ENCODE measurements at places on chromosomes 12 and 14.

DNA sequence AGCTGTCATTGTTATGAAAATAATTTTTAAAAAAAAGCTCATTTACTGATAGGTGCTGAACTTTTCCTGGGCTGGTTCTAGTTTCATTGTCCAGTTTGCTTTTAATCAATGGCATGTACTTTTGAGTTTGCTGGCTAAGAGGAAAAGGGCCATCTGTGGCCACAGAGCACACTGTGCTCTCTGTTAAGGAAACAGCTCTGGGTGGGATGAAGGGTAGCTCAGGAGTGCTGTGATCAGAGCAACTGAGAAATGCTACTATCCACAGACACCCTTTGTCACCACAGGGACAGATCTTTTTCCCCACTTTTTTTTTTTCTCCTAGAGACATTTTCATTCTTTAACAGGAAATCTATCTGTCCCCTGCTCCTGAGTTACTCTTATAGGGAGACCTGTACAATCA, 387.1 kb upstream of the PRICKLE1 start:
- DNase-seq, result no peak

GRCh38 chr12:71721783-71722505, 32.7 kb upstream of the RAB21 start:
- no peak for DNase-seq

GRCh38 chr12:62718762-62719426, 216.1 kb downstream of the PPM1H start:
- no peak for DNase-seq

DNA sequence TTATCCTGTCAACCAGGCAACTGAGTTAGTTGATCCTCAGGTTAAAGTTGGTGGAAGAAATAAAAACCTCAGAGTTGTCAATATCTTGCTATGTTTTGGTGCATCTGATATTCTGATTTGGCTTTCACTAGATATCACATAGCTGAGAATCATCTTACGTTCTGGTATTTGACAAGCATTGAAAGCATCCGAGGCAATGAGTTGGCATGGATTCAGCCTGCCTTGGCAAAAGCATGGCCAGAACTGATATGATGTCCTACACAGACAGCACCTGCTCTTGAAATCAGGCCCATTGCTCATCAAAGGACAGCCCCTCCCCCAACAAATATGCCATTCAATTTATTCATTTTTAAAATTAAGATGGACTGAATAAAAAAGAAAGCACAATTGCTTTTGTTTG, 320.7 kb upstream of the ATP2B1 start:
- no peak for DNase-seq

- DNase-seq, result no peak
Observed at GRCh38 chr14:22434901-22435550, 154.0 kb downstream of the DAD1 start.

DNA sequence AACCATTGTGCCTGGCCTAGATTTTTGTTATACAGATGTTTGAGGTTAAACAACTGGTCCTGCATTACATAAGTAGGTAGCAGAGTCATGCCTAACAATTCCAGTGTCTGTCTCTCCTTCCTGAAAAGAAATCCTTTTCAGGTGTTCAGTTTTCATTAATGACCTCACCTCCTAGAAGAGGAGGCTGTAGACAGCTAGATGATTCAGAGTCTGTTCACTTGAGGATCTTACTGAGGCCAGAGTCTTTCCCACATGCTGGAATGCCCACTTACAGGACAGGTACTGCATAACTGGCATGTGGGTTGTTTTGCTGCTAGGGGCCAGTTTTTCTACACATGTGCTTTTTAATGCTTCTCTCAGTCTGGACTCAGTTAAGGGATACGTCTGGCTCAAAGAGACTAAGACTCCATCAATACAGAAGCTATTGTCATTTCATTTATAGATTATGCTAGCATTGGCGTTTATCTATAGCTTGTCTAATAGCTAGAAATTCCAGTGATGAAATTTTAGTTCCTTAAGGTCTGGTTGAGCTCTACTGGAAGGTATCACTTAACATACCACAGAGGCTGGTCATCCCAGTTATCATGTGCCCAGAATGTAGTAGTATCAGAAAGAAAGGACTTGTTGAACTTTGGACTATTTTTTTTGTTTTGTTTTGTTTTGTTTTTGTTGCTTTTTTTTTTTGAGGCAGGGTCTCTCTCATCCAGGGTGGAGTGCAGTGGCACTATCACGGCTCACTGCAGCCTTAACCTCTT, 206.4 kb downstream of the ERC1 start:
- no peak for DNase-seq

DNA sequence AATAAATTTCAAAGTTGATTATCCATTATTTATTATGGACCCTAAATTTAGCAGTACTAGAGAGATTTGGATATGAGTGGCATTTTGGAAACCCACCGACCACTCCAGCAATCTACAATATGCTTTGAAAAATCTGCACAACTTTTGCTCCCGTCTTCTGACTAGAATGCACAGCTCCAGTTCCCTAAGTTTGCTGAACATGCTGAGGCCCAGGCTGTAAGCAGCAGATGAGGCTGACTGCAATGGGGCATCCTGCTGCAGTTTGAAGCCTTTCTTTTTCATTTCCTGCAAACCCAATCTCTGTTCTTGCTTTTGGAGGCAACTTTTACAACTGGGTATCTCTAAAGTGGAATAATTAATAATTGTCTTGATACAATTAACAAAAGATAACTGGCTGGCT, 405.8 kb downstream of the ATP23 start:
- DNase-seq, result no peak

DNA sequence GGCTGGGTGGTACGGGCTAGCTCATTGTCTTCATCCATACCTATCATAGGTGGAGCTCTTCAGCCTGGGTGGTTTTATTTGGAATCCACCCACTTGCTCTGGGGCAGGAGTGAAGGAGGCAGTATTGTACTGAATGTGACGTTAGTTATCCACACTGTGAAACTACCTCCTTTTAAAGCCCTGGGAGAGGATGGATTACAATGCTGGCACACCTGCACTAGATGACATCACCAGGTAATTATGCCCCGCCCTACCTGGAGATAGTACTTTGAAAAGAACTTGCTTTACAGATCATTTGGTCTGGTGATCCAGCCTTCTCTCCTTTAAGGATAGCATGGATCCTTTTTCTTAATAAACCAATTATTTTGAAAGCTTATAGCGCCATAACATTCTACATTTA, 78.0 kb downstream of the B4GALNT3 start:
- no peak for DNase-seq

- no peak for DNase-seq
Observed at GRCh38 chr12:55642669-55643068, 6.0 kb downstream of the OR10P1 start.

DNA sequence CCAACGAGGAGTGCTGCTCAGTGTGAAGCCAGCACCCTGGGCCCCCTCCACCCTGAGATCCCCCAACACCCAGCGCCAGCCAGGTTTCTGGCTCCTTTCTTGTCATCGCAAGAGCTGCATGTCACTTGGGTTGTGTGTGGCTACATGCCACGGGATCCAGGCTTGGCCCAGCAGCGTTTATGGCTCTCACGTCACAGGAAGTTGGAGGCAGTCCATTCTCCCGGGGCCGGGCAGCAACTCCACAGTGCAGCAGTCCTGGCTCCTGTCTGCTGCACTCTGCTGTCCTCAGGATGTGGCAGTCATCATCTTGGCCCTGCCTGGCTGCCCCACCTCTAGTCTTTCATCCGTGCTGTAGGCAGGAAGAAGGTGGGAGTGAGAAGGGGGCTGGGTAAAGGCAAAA, 78.3 kb downstream of the AACS start:
- DNase-seq, result no peak

DNA sequence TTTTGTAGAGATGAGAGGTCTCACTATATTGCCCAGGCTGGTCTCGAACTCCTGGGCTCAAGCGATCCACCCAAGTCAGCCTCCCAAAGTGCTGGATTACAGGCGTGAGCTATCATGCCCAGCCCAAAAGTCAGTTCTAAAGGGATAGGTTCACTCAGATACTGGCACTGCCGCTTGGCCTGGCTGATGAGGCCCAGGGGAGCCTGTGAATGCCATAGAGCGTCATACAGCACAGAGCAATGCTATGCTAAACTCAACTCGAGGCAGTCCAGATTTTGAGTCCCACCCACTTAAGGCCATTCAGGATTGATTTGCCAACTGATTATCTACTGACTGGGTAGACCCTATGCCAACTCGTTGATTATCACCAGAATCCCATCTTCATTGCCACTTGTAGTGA, 179.4 kb downstream of the ESR2 start:
- no peak for DNase-seq

DNA sequence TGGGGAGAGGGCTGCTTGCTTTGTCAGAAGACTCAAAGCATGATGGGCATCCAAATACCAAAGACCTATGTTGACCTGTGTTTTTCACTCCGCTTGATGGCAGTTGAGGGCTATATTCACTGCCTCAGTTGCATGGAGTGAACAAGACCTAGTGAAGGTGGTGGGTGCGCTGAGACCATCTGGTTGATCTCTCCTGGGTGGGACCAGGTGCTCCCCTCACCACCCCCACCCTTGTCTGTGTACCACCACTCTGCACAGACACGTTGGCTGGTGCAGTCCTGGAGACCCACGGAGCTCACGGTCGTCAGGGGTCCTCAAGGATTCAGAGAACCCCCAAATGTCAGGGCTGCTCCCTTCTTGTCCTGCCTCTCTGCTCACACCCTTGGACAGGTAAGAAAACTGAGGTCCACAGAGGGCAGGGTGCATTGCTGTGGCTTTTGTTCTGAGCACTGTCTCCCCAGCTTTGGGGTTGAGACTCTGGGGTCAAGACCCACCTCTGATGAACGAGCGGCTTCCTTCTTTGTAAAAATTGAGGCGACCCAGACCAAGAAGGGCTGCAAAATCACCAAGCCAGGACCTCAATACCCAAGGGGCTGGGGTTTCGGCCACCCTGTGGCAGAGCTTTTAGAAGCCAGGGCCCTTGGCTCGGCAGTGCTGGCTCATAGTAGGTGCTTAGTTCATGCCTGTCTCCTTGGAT, 166.3 kb upstream of the RTL1 start:
- no peak for DNase-seq

GRCh38 chr12:52346593-52346992, 20.7 kb downstream of the KRT85 start:
- peak; percentile 12 for DNase-seq

- no peak for DNase-seq
Observed at GRCh38 chr12:121089813-121090430, 42.8 kb upstream of the P2RX7 start.

GRCh38 chr12:127861406-127861805, 405.6 kb upstream of the TMEM132C start:
- DNase-seq, result no peak

DNA sequence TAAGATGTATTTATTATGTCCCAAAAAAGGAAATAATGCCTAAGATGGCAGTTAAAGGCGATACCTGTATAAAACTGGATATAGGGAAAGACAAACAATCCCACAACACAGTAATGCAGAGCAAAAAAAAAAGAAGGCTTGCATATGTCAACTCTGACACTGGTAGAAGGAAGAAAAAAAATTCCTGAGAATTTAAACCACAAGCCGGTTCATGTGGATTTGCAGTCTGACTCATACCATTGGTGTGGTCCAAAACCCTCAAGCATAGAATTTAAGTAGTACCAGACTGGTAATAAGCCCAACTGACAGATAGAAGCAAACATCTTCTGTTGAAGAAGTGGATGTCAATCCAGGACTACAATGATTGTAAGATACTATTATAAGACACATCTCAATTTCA, 7.2 kb downstream of the DNAI7 start:
- no peak for DNase-seq

- DNase-seq, result no peak
Observed at GRCh38 chr12:80939231-80939950, 1.7 kb upstream of the LIN7A start.

DNA sequence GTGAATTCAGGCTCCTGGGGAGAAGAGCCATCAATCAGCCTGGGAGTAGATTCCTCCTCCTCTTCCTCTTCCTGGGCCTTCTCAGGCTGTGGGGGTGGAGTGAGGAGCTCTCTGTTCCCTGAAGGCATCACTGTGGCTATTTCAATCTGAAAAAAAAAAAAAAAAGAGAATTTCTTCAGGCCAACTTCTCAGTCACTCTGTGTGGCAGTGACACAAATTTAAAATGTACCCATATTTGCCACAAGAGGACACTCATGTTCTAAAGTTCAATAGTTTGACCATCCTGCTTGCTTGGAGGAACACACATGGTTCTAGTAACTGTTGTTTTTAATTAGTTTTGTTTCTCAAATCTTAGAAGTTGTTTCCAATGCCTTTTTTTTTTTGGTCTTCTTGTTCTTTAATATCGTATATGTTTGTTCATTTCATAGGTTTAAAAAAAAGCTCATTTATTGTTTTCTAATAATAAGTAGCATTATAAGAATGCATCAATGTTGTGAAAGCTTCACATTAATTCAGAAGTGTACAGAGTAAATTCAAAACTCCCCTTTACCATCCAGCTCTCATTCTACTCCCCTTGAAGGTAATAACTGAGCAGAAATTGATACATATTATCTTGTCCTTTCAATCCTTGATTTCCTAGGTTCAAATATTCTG, 23.3 kb upstream of the CCER1 start:
- no peak for DNase-seq

DNA sequence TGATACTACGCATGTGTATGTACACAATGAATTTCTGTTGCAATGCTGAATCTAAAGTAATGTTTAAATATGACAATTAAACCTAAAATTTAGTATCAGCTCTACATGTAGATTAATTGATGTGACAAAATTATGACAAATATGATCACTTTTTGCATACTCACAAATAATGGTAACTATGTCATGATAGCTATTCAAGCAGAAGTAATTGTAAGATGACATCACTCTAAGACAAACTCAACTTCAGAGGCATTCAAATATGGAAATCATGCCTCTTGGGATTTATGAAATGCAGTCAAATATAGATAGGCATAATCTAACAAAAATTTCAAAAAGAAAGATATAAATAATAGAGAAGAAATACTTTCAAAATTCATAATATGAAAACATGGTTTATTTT, 571.7 kb upstream of the LRFN5 start:
- no peak for DNase-seq

DNA sequence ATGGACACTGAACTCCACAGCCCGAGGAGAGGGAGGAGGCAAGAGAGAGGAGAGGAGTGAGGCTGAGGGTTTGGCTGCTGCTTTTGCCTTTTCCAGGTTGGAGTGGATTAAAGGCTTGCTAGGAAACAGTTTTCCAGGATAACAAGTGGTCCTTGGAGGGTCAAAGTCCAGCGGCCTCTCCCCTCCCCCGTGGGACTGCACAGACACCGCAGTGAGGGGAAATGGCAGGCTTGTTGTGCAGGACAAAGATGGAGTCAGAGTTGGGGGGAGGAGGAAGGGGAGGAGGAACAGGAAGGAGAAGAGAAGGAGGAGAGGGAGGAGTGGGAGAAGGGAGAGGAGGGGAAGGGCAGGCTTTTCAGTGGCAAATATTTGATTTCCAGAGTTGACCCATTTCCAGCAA, 245.5 kb downstream of the RBM19 start:
- no peak for DNase-seq

DNA sequence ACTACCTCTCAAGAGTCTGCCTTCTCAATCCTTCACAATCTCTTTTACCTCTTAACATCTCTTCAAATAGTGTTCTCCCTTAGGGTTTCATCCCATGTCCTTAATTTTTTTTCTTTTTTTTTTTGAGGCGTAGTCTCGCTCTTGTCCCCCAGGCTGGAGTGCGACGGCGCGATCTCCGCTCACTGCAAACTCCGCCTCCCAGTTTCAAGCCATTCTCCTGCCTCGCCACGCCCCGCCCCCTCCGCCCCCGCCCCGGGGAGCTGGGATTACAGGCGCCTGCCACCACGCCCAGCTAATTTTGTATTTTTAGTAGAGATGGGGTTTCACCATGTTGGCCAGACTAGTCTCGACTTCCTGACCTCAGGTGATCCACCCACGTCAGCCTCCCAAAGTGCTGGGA, 7.0 kb upstream of the BCAT1 start:
- no peak for DNase-seq

GRCh38 chr12:96520767-96521166, 31.4 kb downstream of the CFAP54 start:
- DNase-seq, result no peak

GRCh38 chr12:33296529-33296928, 143.1 kb downstream of the SYT10 start:
- no peak for DNase-seq
